ENCODE measurements at places on chromosomes 3 and 15. TPM values are rescaled to one million over a fixed set of nuclear protein-coding genes. Genes with fewer than 3 reads are reported as not detected.

Gene LTF
- total RNA-seq: not detected

Gene CLDN1
- 0.39 TPM for total RNA-seq

Gene SLC28A1
- total RNA-seq: not detected

Gene RLBP1
- not detected for total RNA-seq

Gene SLC35G2
- total RNA-seq: 0.34 TPM

Gene PLSCR2
- total RNA-seq: 0.11 TPM

Gene ASB14
- total RNA-seq: not detected

Gene STRC
- total RNA-seq: 0.36 TPM

Gene TEX9
- 0.77 TPM for total RNA-seq
